Glomerular endothelial cell (primary cell): ENCODE measurements at places on chromosomes 12 and 14.

GRCh38 chr12:12212769-12213168 is 54.1 kb downstream of the LRP6 start:
- DNase-seq: no peak

DNA sequence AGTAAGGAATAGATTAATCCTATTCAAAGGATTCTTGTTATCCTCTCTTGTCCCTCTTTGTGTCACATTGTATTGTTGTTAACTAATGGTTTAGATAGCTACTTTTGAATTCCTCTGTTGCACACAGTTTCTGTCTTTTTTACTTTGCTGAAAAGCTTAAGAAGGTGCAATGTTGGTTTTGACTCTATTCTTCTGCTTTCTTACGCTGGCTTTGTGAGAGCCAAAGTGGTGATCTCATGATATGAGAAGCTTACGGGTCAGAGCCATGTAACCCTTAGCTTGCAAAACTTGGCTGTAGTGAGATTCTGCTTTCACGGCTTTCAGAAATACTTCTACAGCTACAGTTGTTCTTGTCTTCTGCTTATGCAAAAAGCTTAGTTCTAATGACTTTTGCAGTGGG is 239.7 kb downstream of the TRHDE start:
- DNase-seq: no peak

DNA sequence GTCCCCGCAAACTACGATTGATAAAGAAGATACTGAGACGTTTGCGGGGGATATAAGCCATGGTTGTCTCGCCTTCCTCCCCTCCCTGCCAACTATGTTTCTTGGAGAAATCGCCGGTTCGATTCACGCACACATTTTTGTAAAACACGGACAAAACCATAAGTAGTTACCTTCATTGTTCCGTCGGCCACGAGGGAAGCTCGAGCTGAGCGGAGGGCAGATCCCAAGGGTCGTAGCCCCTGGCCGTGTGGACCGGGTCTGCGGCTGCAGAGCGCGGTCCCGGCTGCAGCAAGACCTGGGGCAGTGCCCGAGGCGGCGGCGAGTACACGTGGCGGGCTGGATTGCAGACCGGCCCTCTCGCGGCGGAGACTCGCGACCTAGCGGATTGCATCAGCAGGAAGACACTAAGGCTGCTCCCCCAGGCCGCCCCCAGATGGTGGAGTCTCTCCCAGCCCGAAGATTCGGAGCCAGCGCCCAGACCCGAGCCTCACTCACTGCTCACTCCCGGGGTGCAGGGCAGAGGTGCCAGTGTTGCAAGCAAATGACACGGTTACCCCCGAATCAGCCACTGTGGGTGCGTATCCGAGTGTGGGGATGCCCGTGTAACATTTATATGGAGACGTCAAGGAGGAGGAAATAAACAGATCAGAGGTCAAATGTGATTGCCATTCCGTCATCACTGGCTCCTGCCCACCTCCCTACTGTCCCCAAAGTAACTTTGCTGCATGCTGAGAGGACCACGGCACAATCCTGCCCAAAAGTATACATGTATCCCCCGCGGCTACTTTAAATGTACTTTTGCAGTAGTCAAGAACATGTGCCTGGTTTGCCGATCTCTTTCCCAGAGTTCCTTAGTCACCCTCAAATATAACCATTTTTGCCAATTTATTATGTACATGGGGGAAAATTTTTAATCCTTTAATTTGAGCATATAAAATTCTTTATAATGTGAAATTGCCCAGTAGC is at the start of gene BCAT1:
TSS of gene BCAT1 (minus strand) at position 345 of the 966 bp plus-strand sequence. CDS start at position 176, 169 bp downstream.
- DNase-seq: peak; percentile 22

GRCh38 chr14:103207388-103208072 is 84.3 kb downstream of the TNFAIP2 start:
- no peak for DNase-seq

- DNase-seq: no peak
Observed at GRCh38 chr12:105201299-105201698, 34.7 kb downstream of the APPL2 start.

- no peak for DNase-seq
Observed at GRCh38 chr12:39571351-39571750, 48.3 kb downstream of the ABCD2 start.

DNA sequence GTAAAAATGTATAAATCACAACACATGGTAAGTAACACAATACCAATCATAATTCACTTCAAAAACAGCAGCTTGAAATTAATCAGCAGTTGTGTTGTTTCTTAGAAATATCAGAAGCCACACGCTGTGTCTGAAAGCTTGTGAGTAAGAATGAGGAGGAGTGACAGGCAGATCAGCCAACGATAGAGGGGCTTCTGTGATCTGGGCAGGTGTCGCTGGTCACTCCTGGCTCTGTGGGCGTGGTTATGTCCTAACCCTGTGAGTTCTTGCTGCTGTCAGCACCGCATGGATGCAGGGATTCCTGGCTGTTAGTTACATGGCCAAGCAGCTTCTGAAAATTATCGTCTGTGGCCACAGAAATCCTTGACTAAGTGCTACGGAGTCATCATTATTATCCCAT is 123.4 kb downstream of the SLC25A47 start:
- DNase-seq: no peak

- no peak for DNase-seq
Observed at GRCh38 chr12:13374793-13375192, 178.3 kb downstream of the EMP1 start.

DNA sequence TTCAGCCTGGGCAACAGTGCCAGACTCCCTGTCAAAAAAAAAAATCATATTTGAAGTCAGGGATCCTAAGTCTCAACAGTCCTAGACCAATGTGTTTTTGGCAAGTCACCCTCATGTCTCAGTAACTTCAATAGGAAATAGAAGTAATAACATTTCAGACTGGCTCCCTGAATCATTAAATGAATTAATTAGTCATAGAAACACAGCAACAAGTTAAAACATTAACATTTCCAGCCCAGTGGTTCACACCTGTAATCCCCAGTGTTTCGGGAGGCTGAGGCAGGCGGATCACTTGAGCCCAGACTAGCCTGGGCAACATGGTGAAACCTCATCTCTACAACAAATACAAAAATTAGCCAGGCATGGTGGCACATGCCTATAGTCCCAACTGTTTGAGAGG is 125.2 kb downstream of the GTF2A1 start:
- DNase-seq: no peak

DNA sequence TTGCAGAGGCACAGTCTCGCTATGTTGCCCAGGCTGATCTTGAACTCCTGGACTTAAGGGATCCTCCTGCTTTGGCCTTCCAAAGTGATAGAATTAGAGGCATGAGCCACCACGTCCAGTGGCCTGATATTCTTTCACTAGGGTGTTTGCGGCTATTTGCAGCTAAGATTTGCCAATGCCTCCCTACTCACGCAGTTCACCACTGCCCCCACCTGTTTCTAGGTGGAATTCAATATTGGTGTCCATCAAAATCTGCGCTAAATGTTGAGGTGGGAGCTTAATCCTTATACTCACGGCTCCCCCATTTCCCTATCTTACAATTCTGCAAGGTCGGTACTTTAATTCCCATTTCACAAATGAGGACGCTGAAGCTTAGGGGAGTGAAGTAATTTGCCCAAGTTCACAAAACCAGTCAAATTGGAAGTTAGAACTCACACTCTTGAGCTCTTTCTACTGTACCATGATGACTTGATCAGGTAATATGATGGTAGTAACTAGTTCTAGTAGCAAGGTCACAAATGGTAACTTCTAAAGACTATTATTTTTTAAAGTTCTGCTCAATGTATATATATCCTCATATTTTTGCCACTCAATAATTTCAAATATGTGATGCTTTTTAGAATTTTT is 22.1 kb upstream of the LRRC9 start:
- DNase-seq: no peak

GRCh38 chr14:96091149-96091693 is 52.1 kb downstream of the C14orf132 start:
- no peak for DNase-seq

DNA sequence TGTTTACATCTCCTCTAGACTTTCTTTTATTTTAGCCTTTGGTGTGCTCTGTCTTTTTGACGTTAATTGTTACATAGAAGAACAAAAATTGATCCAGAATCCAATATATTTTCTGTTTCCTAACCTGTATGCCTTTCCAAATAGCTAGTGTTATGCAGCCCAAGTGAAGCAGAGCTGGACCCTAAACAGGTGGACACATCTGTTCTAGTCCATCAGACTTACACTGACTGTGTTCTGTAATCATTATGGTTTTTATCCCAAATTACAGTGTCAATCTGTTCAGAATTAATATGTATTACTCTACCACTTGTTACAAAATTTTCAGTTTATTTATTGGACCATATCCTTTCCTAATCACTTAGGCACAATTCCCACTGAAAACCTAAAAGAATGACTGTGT is 176.8 kb upstream of the FOXG1 start:
- DNase-seq: no peak

- no peak for DNase-seq
Observed at GRCh38 chr14:68416171-68416570, 376.7 kb downstream of the ZFP36L1 start.

- no peak for DNase-seq
Observed at GRCh38 chr12:18863769-18864500, 126.0 kb downstream of the CAPZA3 start.
